ENCODE measurements at places on chromosomes 2 and 18.
A peak's percentile ranks its signal among the peaks of the same experiment; 100 is the strongest.

GRCh38 chr2:190280565-190281350 lies 38.9 kb downstream of the HIBCH start:
- DNase-seq: no peak

DNA sequence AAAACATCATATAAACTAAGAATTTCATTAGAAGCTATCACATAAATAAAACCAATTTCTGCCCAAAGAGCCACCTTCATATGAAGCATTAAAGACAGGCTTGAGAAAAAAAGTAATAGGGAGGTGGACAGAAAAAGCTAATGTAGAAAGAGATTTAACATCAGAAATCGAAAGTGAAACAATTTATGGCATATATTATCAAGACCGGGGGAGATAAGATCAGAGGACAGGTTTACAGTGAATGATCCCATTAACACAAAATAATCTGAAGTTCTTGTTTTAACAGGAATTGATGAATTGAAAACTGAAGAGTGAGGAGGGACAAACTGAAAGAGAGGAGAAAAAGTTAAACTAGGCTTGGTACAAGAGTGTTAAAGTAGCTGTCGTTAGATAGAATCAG lies 786.3 kb upstream of the FSHR start:
- DNase-seq: no peak

DNA sequence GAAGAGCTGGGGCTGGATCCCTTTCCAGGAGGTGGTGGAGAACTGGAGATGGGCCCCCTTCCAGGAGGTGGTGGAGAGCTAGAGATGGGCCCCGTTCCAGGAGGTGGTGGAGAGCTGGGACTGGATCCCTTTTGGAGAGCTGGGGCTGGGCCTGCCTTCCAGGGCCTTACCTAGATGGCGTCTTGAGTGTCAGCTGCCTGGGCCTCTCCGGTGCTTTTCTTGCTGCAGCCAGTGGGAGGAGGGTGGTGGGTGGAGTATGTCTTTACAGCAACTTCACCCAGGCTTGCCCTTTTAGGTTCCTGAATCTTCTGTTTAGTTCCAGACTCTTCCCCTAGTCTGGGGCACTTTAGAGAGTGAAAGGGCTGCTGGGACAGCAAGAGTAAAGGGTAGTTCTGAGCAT lies 19.1 kb upstream of the TXNDC2 start:
- no peak for DNase-seq

DNA sequence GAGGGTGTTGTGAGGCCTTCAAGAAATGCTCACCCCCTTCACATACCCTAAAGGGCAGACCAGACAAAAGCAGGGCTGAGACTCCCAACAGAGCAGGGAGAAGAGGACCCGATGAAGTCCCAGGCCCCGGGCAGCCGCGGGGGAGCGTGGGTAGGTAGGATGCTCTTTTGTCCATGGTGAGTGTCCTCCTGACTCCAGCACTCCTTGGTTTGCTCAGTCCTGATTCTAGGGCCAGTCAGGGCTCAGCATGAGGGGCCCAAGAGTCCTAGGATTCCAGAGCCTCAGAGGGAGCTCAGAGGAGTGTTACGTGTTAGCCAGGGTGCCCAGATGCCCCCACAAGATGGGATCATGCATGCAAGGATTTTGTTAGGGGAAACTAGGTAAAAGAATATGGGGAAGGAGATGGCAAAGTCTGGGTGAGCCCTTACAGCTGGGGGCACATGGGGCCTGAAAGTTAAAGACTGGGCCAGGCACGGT lies 64.8 kb downstream of the SMAD7 start:
- DNase-seq: no peak

DNA sequence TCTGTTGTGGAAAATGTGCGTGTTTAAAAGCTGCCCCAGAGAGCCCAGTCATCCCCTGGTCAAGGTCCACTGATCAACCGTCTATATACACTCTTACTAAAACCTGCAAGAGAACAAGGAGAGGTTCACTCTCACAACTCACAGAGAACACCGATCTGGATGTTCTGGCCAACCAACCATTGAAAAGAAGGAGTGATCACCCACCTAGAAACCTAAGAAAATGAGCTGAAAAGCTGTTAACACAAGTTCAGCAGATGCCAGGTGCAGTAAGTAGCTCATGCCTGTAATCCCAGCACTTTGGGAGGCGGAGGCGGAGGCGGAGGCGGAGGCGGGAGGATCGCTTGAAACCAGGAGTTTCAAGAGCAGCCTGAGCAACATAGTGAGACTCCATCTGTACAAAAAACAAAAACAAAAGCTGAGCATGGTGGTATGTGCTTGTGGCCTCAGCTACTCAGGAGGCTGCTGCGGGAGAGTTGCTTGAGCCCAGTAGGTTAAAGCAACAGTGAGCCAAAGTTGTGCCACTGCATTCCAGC lies 14.5 kb downstream of the ATG16L1 start:
- DNase-seq: no peak

DNA sequence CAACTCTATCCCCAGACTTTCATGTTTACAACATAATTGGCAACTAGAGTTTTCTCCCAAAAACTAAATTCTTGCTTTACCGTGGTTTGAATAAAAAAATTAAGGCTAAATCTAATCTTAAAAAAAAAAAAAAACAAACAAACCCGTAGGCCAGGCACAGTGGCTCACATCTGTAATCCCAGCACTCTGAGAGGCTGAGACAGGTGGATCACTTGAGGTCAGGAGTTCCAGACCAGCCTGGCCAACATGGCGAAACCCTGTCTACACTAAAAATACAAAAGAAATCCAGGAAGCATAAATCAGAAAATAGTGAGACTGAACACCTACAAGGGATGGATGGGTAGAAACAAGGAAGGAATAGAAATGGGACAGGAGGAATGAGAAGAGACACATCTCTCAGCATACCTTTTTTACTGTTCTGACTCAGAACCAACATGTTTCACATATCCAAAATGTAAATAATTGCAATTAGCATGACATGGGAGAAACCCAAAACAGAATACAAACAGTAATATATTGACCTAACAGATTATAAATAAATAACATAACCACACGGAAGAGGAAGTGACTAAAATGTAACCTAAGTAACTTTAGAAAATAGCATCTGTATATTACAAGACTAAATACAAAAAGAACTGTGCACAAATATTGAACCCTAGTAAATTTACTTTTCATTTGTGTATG lies 17.5 kb downstream of the MGAT4A start:
- DNase-seq: no peak

DNA sequence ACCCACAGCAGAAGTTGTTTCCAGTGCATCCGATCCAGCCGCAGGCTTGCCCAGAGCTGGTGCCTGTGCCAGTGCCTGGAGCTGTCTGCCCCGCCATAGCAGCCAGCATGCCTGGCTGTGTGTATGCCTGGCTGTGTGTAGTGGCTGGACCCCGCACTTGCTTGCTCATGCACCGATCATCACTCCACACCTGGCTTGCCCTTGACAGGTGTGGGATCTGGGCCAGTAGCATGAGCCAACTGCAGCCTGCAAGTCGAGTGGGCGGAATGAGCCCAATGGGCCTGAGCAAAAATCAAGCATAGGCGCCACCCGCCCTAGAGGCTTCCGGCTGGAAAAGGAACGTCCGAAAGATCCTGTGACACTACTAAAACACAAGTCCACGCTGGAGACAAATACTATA lies 74.5 kb downstream of the EPB41L3 start:
- DNase-seq: no peak

DNA sequence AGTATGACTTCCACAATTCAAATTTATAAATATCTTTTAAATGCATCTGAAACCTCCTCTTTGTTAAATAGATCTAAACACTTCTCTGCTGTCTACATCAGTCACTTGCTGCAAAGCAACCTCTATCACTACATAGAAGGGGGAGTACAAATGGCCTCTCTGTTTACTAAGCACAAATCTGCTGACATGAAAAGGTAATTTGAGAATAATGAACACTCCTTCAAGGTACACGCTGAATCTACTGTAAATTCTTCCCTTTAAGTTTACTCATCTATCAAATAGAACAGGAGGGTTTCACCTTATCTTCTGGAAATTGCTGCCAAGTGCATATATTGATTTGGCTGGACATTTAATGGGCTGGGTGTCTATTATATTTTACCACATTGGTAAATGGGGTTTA lies 879.6 kb downstream of the SUCLG1 start:
- DNase-seq: no peak

DNA sequence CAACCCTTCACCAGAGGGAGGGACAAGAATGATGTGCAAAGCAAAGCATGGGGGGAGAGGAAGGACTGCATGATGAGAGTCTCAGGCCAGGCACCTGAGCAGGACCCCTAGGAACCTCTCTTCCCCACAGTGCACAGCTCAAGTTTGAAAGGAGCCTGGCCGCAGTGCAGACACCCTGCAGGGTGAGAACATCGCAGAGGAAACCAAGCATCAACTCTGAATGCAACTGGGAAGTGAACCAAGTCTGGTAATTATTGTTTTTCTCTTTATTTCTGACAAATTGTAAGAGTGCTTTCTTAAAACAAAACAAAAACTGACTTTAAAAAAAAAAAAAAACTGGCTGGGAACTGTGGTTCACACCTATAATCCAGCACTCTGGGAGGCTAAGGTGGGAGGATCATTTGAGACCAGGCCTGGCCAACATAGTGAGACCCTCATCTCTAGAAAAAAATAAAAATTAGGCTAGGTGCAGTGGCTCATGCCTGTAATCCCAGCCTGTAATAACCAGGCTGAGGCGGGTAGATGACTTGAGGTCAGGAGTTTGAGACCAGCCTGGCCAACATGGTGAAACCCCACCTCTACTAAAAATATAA lies 15.3 kb downstream of the NPC1 start:
- DNase-seq: no peak

GRCh38 chr2:236745420-236746210 lies 176.0 kb downstream of the ACKR3 start:
- DNase-seq: no peak

- peak; percentile 48 for DNase-seq
Measured at GRCh38 chr2:135997380-135997779, 12.0 kb upstream of the DARS1 start.

GRCh38 chr2:182548031-182548950 lies 121.5 kb upstream of the PDE1A start:
- no peak for DNase-seq

DNA sequence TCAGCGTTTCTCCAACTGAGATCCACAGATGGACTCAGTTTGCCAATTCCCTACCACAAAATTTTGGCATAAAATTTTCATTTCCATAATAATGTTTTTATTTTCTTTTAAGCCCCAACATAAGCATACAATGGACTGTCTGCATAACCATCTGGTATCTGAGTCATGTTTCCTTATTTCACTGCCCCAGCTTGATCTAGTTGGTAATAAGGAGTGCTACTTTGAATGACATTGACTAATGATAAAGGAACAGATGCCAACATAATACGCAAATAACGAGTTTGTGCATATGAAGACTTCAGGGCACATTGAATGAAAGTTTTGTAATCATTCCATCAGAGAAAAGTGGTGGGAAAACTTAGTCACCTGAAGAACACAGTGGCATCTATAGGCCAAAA lies 8.8 kb upstream of the MBD2 start:
- no peak for DNase-seq

- DNase-seq: no peak
Measured at GRCh38 chr18:49251451-49251850, 209.0 kb downstream of the DYM start.

GRCh38 chr18:63216516-63217311 lies 102.9 kb downstream of the BCL2 start:
- peak; percentile 45 for DNase-seq

DNA sequence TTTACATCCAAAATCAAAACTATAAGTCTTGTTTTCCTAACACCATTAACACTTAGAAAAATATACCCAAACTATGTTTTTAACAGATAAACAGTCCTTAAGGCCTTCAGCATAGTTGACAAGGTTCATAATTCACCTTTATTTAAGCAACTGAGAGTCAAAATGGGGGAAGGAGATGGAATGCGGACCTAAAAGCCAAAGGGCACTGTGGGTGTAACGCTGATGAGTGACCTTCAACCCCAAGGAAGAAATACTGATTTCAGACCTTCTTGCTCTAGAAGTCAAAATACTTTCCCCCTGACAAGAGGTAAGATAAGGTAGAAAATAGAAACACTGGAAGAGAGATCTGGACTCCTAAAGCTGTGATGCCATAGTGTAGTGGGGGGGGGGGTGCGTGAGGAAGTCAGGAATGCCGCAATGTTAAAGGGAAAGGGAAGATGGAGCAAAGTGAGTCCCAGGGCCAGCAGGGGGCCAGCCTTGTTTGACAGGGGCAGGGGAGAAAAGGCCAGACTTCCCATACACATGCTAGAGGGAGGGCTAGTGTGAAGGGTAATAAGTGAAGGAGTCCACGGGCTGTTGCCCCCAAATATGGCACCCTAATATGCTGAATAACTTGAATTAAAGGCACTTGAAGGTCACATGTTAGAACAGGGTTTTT lies 31.4 kb downstream of the CCDC93 start:
- no peak for DNase-seq
